ENCODE measurements at places on chromosomes 7 and 10.

GRCh38 chr7:84665339-84665738, 470.8 kb upstream of the SEMA3A start:
- DNase-seq, result no peak

DNA sequence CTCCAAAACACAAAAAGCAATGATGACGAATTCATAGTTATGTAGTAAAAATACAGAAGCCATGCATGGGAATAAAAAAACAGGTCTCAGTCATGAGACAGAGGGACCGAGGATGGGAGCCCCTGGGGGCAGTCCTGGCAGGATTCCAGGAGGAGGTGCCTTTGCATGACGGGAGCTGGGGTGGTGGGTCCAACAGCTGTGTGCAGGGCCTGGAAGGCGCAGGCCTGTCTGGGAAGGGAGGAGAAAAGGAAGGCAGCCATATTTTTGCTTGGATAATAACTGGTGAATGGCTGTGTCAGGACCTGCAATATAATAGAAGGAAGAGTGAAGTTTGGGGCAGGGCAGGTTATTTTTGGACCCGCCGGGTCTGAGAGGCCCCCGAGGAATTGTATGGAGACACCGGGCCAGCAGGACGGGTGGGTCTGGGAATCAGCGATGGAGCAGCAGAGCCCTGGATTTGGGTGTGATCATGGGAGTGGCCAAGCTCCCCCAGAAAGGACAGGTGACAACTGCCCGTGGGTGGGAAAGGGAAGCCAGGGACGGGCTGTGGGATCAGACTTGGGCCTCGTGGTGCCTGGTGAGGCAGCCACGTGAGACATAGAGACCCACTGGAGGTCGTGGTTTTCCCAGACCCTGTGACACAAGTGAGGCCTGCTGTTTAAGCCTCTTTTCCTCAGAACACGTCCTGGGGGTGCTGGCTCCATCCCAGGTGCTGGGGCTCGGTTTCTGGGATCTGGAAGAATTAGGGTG, 2.9 kb upstream of the JAKMIP3 start:
- no peak for DNase-seq

DNA sequence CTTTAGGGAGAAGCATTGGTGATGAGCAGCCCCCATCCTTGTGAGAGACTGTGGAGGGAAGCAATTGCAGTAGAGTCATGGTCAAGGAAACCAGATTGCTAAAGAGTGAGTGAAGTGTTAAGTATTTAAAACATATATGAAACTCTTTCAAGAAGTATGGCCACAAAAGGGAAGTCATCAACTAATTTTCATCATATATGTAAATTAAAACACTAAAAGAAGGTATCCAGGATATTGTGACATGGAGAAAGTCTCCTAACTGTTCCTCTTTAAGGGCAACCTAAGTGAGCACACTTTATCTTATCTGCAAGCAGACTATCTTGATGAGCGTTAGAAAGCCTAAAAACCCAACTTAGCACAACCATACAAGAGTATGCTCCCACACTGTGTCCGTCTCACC, 69.7 kb downstream of the CD36 start:
- no peak for DNase-seq

DNA sequence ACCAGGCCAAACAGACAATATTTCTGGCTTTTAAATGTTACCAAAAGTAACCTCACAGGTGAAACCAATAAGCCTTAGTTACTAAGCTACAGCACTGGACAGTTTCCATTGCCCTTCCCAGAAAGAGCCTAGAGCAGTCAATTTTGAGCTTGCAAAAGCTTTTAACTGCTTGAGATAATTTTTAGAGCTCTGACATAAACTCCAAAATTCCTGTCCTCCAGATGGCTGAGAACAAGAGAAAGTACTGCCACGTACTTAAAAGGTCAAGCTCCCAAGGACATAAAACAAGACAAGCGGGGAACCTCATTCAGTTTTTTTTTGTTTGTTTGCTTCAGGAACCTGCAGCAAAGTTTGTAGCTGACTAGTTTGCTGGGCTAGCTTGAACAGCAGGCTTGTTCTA, 54.1 kb downstream of the BBS9 start:
- DNase-seq, result no peak

DNA sequence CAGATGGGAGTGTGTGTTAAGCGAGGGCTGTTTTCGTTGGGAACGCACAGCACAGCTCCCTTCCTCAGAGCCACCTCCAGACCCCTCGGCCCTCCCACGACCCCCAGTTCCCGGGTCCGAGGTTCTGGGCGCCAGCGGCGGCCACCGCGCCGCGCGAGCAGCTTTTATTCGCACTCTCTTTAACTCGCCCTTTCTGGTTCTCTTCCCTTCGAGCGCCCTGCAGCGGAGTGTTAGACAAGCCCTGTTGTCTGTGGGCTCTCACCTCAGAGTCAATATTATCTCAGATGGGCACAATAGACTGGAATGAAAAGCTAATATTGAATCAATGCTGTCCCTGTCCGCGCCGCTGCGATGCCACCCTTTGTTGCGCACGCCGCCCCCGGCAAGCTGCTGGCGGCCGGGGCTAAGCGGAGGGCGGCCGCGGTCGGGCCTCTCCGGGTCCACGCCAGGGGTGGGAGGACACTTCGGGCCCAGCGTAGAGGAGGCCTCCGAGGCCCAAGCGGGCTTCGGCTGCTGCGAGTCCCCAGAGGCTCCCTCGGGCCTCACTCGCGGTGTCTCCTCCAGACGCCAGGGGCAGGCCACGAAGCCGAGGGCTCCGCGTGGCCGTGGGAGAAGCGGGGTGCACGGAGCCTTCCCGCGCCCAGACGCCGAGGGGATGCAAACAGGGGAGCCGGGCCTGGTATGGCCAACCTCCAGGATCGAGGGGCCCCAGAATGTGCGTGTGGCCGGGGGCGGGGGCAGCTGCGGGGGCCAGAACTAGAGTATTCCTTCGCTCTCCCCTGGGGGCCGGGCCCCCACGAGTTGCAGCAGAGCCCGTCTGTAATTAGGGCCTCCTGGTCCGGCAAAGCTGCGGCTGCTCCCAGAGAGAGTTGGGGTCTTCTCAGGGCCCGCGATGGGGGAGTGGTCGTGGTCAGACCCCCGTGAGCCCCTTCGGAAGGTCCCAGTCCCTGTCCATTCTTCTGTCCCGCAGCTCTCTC, 7.9 kb upstream of the EMX2 start:
- no peak for DNase-seq

DNA sequence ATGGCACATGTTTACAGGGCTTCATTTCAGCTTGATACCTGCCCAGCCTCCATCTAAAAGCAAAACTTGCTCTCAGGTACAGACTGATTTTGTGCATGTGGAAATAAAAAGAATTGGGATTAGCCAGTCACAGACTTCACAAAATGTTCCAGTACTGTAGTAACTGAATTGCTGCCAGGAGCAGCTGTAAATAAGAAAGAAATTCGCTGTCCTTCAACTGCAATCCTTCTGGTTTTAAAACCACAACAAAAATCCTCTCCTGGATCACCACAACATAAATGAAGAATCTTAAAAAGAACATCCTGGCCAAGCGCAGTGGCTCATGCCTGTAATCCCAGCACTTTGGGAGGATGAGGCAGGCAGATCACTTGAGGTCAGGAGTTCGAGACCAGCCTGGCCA, 3.9 kb upstream of the MIOS start:
- peak; percentile 67 for DNase-seq

- DNase-seq, result no peak
Measured at GRCh38 chr10:1939016-1939415, 201.7 kb upstream of the ADARB2 start.

DNA sequence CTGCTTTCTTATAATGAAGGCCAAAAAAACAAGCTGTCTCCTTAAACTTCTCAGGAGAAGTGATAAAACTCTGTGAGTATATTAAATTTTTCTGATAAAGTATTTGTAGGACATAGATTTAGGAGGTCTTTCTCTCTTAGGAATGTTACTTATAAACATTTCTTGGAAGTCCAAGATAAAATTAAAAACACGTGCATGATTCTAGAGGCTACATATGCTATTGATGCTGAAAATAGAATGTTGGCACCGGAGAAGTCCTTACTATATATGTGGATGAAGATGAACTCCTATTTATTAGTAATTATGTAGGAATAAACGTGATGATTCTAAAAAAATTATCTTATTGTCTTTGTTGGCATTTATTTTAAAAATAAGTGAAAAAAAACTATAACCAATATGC, 241.3 kb upstream of the LRRTM3 start:
- no peak for DNase-seq

GRCh38 chr7:74479961-74480829, 26.5 kb downstream of the GTF2IRD1 start:
- peak; percentile 93 for DNase-seq

- no peak for DNase-seq
Measured at GRCh38 chr10:132662186-132662920, 123.6 kb downstream of the NKX6-2 start.
